Activated T-cell treated with anti-CD3 and anti-CD28 coated beads for 1 hour (primary cell): ENCODE measurements at places on chromosomes 5 and 9.

DNA sequence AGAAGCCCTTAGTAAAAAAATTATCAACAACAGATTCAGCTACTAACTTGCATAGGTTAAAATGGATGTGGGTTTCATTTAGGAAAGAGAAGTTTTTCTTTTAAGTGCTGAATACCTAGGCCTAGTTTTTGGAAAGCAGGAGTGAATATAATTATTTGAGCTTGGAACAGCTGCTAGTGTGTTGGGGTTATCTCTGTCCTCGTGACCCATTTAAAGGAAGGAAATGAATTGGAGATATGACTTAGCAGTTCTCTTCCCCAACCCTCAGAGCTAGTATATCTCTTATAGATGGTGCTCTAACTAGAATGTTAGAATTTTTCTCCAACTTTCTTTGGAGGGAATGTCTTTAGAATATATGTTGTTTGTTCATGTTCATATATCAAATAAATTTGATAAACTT, 38.6 kb downstream of the ZNF366 start:
- DNase-seq = no peak

GRCh38 chr5:176132471-176133288, 105.5 kb upstream of the SIMC1 start:
- DNase-seq = no peak

DNA sequence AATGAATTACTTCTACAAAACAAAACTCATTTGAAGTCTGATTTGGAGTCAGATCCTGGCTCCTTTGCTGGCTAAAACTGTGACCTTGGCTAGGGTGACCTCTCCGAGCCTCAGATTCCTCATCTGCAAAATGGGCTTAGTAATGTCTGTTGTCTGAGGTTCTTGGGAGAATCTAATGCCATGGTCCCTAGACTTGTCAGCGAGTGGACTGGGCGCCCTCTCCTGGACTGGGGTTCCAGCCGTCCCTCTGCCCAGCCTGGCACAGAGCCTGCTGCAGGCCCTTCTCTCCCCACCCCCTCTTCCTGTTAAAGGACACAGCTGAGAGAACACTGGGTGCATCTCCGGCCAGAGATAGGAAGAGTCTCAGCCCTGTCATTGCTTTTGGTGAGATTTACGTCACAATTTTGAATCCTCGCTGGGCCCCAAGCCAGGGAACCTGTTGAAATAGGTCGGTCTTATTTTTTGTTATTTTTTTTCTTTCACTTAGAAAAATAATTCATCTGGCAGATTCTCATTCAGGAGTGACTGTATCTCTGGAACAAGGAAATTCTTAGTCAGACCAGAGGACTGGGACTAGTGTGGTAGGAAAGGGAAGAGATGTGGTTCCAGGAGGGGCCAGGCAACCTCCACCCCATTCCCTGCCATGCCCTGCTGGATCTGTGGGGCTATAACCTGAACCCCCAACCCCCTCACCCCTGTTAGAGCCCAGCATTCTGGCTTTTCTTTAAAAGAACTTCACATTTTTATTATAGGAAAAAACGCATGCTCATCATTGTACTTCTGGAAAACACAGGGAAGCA, 48.2 kb upstream of the RPL26L1 start:
- DNase-seq = no peak

DNA sequence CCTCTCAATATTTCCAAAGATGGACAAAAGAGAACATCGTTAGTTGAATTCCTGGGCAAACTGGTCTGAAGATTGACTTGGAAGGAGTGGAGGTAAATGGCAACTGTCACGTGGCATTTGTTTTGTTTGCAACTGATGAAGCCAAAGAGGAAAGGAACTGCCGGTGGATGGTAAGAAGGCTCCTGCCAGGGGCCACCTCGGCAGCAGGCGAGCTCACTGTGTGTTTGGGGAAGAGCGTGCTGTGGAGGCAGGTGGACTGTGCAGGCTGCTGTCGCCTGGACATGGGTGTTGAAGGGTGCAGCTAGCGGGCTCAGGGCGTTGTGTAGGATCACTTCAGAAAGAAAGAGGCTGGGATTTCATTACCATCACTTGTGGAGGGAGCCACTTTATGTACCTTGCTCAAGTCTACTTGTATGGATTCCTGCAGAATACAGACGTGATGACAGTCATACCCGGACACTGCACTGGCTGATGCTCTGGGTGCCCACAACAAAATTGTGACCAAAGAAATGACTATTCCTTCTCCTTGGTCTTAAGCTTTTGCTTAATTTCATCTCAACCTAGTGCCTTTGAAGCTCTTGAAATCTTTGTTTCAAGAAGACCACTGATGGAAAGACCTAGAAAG, 72.7 kb downstream of the MAP1B start:
- no peak for DNase-seq

DNA sequence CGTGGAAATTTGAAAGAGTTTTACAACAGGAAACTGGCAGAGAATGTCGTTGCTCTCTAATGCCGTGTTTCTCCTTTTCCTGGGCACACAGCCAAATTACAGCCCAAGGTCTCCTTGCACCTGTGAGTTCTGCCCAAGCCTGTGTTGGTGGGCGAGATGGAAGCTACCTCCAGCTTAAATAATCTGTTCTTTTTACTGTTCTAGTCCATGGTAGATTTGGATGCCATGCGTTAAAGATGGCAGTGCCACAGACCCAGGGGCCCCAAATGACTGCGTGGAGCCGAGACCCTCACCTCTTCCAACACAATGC, 92.6 kb upstream of the IRX4 start:
- no peak for DNase-seq

DNA sequence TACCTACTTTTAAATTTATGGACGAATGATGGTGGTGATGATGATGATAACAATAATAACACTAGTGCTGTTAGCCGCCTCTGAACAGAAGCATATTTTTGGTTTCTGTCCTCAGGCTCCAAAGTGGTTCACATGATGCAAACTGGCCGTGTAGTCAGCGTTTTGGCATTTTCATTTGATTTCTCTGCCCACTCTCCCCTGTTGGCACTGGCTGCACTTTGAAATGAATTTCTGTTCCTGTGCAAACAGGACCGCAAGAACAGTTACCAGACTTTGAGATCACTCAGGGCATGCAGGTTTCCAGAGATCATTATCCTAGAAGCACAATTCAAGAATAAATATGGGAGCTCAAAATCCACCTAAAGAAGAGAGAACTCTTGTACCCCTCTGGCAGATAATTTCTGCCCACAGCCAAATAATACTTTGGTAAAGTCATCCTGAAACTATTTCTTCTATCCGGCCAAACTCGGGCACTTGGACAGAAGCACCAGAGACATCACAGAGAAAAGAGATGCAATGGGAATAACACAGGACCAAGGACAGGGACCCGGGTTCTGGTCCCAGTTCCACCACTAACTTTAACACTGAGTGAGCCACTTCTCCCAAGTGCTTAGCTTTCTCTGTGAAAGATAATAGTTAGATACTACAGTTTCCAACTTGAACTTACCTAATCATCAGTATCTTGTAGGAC, 201.7 kb upstream of the PTGER4 start:
- DNase-seq = no peak

- DNase-seq = no peak
Observed at GRCh38 chr5:126552614-126553013, 42.4 kb downstream of the ALDH7A1 start.

- no peak for DNase-seq
Observed at GRCh38 chr5:10384483-10384882, 31.0 kb downstream of the MARCHF6 start.

DNA sequence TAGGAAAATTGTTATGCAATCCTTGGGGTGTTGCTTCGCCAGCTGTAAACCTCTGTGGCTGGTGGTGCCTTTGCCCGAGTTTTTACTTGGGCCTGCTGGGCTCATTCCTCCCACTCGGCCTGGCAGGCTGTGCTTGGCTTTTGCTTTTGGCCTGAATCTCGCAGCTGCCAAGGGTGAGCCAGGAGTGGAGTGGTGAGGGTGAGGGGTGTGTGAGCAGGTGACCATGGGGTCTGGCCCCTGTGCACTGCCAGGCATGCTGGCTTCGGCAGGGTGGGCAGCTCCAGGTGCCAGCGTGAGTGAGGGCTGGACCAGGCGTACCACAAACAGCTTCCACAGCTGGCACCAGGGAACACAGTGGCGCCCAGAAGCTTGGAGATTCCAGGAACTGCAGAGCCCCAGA, 12.6 kb upstream of the DHFR start:
- DNase-seq = no peak

DNA sequence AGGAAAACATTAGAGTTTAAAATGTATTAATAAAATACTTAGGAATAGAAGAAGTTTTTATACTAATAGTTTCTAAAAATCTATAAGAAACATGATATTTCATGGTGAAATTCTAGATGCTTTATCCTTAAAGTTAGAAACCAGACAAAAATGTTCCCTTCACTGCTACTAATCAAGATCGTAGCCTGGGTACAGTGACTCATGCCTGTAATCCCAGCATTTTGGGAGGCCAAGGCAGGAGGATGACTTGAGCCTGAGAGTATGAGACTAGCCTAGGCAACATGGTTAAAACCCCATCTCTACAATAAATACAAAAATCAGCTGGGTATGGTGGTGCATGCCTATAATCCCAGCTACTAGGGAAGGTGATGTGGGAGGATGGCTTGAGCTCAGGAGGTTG, 30.4 kb upstream of the KLF9 start:
- DNase-seq = no peak

DNA sequence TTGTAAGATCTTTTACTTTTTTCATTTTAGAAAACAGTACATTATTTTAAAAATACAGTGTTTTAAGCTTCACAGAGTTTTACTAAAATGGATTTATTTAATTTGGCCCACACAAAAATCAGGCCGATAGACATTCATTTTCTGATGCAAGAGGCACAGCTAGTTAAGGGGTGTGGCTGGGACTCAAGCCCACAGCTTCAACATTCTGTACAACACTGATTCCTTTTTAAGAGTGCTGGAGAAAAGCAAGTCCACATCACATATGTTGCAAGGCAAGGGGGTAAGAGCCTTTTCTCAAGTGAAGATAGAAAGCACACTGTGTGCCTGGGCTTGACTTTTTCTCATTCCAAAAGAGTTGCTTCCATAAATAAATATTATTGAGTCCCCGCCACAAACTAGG, 195.9 kb downstream of the RFK start:
- no peak for DNase-seq

- no peak for DNase-seq
Observed at GRCh38 chr9:136237486-136238341, 7.9 kb downstream of the QSOX2 start.

- no peak for DNase-seq
Observed at GRCh38 chr9:26888271-26888670, 4.3 kb downstream of the CAAP1 start.

- DNase-seq = no peak
Observed at GRCh38 chr5:119070578-119070827, 384 bp upstream of the DMXL1 start.

GRCh38 chr5:73974871-73975360, 348.9 kb downstream of the ARHGEF28 start:
- no peak for DNase-seq

DNA sequence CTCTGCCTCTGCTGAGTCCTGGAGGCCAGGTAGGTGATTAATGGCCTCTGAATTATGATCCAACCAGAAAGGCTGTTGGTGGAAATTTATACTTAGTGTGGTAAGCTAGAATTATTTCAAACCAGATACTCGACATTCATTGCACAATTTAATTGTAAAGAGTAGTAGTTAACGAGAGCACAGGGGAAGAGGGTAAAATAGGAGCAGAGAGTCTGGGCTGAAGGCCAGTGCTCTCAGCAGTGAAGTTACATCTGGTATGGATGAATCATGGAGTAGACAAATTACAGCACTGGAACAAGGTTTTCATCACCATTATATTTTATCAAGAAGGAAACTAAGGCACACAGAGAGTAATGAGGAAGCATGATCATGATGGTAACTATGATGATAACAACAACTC, 92.5 kb downstream of the TLR4 start:
- DNase-seq = no peak

GRCh38 chr9:32500768-32501167, 25.2 kb downstream of the RIGI start:
- DNase-seq = no peak

DNA sequence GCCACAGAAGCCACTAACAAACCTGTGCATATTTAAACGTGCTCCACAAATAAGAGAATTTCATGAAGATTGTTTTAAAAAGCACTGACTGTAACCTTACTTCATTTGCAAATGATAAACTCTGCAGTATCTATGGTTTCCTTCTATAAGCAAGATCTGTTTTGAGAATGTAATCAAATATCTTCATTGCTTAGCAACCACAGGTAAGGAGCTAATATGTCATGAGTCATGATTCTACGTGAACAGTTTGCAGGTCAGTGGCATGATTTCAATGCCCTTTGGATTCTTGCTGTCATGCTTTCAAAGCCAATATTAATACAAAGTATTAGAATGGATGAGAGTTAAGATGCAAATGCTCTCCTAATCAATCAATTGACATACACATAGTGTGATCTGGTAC, 325.0 kb downstream of the EDIL3 start:
- no peak for DNase-seq

GRCh38 chr5:157253547-157253946, 12.4 kb upstream of the CYFIP2 start:
- DNase-seq = no peak

DNA sequence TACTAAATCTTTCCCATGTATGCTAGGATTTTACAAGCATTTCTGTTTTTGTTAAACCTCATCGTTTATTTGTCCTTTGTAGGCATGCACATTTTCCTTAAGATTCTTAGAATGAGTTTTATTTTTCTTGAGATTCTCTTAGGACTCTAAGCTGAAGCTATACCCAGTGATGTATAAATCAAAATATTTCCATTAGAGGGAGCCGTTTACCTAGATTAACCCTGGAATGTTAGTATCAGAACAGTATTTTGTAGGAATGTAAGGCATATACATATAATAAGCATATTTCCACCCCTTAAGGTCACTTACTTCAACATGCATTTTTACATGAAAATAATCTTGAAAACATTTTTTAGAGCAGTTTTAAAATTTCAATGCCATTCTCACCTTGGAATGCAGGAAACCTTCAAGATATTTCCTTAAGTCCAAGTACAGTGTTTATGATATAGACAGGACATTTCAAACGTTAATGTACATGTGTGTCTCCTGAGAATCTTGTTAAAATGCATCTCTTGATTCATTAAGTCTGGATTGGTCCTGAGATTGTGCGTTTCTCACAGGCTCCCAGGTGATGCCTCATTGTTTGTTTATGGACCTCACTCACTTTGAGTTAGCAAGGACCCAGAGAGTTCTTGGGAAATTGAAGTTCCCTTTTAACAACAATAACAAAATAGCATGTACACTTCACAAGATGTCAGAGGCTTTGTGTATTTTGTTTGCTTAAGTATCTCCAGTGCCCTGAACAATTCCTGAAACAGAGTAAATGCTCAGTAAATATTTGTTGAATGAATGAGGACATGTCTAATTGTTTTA, 34.9 kb upstream of the FCHO2 start:
- no peak for DNase-seq

- DNase-seq = no peak
Observed at GRCh38 chr9:76637416-76637815, 126.8 kb upstream of the PCA3 start.

- DNase-seq = no peak
Observed at GRCh38 chr9:88085476-88085875, 52.8 kb downstream of the SPATA31C2 start.

GRCh38 chr5:72042097-72042496, 65.2 kb upstream of the MAP1B start:
- DNase-seq = no peak

GRCh38 chr5:94471521-94471920, 146.9 kb downstream of the KIAA0825 start:
- no peak for DNase-seq
